ENCODE measurements at places on chromosomes 1 and 21. TPM values are rescaled to one million over a fixed set of nuclear protein-coding genes. Genes with fewer than 3 reads are reported as not detected.

EDARADD gene
- 2.5 TPM for total RNA-seq

SLC5A9 gene
- not detected for total RNA-seq

ZNF670 gene
- 1.2 TPM for total RNA-seq

RIPPLY3 gene
- total RNA-seq: not detected

FAM167B gene
- total RNA-seq: 0.79 TPM

QSOX1 gene
- 477 TPM for total RNA-seq

STUM gene
- not detected for total RNA-seq

LYSMD1 gene
- 5.8 TPM for total RNA-seq

TTC3 gene
- total RNA-seq: 178 TPM

FAM3B gene
- not detected for total RNA-seq

KRTAP19-3 gene
- not detected for total RNA-seq

GPR52 gene
- total RNA-seq: 0.92 TPM

KRTAP7-1 gene
- not detected for total RNA-seq

IL20 gene
- total RNA-seq: not detected

HSD3B2 gene
- not detected for total RNA-seq

All from aortic smooth muscle cell (primary cell).